MG63 (cell line): ENCODE measurements at places on chromosomes 16 and 17. TPM values are rescaled to one million over a fixed set of nuclear protein-coding genes. Genes with fewer than 3 reads are reported as not detected.

Gene MMP25
- total RNA-seq: not detected in 2 replicates

Gene RNF43
- not detected in 2 replicates for total RNA-seq

DNA sequence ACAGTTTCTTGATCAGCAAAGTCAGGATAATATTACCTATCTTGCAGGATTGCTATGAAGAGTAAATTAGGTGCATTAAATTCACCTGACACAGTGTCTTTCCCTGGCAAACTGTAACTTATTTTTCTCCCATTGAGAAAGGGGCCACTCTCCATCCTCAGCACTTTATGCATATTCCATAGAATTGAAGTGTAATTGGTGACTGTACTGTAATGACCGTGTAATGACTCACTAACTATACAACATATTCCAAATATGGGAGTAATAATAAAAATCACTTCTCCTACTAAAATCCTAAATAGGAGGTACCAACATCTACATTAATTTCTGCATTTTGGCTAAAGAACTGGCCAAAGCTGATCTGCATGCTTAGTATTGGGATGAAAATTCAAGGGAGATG, 141.9 kb upstream of the NOG start:
- DNase-seq: no peak

GRCh38 chr16:88970050-88970449, 7.0 kb downstream of the CBFA2T3 start:
- DNase-seq: no peak

Gene ARHGAP23
- 19.4 and 34.6 TPM in 2 replicates for total RNA-seq

DNA sequence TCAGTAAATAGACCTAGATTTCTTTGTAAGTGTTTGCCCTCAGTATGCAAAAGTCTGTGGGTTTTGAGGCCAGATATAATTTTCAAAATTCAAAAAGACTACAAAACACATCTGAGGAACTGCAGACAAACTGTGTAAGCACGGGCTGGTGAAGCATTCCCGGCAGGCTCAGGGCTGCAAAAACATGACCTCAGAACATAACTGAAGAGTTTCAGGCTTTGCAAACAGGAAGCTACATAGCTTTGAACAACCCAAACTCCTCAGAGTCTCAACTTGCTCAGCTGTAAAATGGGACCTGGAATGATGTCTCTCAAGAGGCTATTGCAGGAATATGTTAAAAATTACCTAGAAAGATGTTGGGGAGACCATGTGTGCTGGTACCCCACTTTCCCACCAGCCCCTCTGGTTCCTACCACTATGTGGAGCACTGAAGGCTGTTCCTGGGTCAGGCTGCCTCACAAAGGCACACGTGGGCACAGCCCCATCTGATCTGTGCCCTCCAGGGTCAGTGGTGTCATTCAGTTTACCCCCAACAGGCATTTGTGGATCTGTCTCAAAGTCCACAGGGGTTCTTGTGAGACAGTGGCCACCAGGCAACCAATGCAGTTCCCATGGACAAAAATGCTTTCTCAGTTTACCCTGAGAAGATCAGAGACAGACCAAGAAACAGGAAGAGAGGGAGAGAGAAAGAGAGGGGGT, 72.9 kb downstream of the CREBBP start:
- DNase-seq: no peak

DNA sequence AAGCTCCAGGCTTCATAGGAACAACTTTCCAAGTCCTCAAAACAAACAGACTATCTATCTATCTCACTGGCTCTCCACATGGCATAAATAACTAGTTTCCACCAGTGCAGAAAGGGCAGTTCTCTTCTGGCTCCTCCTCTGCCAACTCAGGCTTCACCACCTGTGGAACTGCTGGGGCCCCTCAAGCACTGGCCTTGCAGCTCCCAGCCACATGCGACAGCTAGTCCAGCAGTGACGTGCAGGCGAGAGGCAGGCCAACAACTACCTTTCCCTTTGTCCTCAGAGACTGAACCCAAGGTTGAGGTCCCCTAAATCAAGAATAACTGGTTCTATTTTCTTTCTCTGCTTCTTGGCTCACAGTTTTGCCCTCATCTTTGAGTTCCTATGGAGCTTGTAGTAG, 137.6 kb downstream of the AATF start:
- no peak for DNase-seq

Gene EPN3
- total RNA-seq: not detected in 2 replicates

GRCh38 chr17:28285965-28286364, 33.0 kb upstream of the TMEM97 start:
- no peak for DNase-seq

Gene MYL11
- not detected in 2 replicates for total RNA-seq

Gene HLF
- 1.9 and 8.2 TPM in 2 replicates for total RNA-seq

Gene SLC39A11
- total RNA-seq: 9.4 and 13.7 TPM in 2 replicates

Gene ITGAD
- not detected in 2 replicates for total RNA-seq

DNA sequence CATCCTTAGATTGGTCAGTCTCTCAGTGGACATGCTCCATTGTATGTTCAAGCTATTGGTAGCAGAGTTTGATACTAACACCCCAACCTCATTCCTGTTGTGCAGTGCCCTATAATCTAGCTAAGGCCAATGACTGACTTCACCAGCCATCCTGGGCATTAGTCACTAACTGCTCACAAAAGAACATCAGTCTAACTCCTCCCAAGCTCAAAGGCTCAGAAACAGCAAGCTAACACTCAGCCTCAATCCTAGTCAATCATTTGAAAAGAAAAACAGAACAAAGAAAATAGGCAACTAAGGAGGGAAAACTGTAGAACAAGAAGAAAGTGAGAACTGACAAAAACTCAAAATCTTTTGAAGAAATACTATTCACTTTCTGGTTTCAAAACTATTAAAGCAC, 199.1 kb upstream of the C17orf78 start:
- peak; percentile 39 for DNase-seq

DNA sequence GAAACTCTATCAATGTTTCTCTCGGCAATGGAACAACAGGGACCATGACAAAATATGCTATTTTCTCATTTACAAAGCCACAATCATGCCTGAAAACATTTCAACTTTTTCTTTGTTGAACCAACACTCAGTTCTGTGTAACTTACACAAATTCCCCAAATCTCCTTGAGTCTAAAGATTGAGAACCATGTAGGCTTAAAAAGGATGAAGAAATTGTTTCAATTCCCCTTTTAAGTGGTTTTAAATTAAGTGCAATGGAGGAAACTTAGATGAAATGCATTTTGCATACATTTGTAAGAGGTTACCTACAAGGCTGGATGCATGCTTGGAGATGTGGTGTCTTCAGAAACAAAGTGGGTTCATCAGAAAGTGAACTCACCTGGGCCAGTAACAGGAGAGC, 566.4 kb upstream of the CDH11 start:
- no peak for DNase-seq

DNA sequence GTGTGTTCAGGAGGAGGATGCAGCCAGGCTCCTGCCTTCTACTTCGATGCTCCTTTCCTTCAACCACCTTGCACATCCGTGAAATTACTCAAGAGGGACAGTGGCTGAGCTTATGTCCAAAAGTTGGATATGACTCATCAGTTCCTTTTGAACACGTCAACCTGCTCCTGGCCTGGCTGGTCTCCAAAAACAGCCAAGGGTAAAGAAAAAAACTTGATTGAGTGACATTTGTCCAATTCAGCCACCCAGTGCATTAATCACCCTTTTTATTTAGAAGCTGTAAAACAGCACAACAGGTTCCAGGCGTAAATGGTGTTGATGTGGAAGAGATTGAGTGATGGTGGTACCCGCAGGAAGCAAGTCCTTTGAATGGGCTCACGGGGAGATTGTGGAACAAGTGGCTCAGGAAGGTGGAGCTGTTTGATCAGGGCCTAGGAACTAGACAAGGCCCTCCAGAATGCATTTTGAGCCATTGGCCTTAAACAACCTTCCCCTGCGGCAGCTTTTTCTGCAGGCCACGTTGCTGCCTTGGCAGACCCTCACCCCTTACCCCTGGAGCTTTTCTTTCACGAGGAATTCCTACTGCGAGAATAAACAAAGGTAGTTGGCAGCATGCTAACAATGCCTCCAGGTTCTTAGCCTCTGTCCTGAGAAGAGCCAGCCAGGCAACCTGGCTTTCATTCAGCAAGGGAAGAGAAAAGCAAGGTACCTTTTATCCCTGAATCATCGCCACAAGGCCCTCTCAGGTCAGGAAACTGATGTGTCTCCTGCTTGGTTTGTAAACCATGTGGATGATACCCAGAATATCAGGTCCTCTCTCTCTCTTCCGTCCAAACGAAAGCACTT, 173.3 kb upstream of the CACNG5 start:
- no peak for DNase-seq

Gene KRTAP1-1
- total RNA-seq: 0.33 TPM in 1 of 2 replicates, not detected in the other

- DNase-seq: no peak
Observed at GRCh38 chr16:20859699-20860098, 40.5 kb downstream of the DCUN1D3 start.
